ENCODE measurements at places on chromosomes 16 and 17.

- DNase-seq = no peak
Observed at GRCh38 chr17:80449194-80449929, 27.0 kb downstream of the NPTX1 start.

DNA sequence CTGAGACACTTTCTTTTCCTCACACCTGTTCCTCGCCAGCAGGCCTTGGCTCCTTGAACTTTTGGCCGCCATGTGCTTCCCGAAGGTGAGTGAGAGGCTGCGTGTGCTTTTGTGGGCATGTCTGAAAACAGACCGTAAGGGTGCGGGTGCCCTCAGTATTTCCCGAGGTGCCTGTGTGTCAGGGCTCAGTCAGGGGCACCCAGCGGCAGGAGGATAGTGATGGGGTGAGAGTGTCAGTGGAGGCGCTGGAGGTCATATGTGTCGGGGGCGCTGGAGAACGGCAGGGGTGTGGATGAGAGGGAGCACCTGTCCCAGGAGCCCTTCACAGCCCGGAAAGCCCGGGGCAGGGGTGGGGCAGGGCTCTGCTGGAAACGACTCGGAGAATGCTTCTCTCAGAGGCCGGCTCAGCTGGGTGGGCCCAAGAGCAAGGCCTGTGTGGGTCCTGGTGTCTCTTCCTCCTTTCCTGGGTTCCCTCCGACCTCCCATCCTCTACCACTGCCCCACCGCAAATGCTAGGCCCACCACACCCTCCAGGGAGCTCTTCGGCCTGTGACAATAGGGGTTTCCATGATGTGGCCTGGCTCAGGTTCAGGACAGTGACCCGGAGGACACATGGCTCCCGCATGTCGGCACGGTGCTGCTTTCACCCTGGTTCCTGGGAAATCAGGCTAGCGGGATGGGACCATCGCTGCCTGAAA is 451 bp downstream of the IL32 start:
- DNase-seq = no peak

DNA sequence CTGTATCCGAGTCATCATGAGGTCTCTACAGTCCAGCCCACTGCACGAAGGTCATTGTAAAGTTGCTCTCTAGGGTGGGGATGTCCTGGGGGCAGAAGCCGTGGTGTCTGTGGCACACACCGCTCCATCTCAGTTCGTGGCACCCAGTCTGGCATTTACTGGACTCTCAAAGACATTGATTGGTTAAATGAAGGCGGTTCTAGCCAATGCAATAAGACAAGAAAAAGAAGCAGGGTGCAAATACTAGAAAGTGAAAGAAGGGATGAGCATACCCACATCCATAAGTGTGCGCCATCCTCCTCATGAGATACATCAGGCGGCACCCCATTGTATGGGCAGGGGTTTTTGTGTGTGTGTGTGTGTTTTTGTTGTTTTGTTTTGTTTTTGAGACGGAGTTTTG is 10.7 kb upstream of the ATP2A3 start:
- no peak for DNase-seq

- DNase-seq = no peak
Observed at GRCh38 chr16:90016339-90016950, 2.8 kb downstream of the DBNDD1 start.

GRCh38 chr17:62658136-62658920 is 30.9 kb downstream of the MRC2 start:
- DNase-seq = no peak

- no peak for DNase-seq
Observed at GRCh38 chr17:2865228-2865627, 69.0 kb downstream of the RAP1GAP2 start.

DNA sequence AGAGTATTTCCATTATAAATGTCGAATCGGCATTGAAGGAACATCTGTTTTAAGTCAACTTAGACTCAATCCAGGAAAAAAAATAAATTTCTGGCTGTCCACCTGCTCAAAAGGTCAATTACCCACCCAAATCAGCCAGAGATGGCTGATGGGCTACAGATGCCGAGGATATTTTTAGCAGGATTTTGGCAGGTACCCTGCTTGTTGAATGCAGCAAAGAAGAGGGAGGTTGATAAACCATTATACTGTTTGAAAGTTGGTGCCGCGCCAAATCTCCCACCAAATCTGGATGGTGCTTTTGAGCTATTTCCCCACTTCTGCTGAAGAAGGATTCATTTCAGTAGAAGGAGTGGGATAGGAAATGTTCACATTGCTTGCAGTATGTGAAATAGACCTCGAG is 537.7 kb downstream of the MAF start:
- DNase-seq = no peak

DNA sequence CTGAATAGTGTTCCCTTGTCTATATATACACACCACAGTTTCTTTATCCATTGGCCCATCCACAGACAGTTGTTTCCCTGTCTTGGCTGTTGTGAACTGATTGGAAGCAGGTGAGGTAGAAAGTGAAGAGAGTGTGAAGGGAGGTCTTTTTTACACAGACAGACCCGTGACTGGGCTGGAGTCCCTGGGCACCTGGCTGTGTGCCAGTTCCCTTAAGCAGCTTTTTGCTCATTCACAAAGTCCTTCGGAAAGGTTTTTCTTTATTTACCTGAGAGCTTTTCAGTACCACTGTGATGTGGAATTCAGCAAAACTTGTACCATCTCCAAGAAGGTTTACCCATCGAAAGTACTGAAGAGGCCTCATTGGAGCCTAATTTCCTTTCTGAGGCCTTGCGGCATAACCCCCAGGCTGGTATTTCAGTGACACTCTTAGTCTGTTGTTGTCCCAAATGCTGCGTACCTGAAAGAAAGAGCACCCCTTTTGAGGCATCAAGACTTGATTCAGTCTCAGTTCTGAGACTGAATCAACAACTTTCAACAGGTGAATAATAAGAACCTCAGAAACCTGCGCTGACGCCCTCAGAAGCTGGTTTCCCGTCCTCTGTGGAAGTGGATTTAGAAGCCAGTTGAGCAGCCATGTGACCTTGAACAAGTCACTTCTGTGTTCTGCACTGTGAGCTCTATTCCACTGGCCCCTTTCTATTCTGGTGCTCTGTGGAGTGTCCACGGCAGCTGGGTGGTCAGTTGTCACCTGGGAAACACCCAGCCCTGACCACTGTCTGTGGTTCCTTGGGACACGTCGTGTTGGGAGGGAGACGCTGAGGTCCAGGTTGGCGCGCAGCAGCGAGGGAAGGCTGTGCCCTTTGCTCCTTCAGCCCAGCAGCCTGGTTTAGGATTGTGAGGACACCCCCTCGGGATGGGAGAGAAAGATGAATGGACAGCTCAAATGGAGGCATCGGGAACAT is 53.9 kb upstream of the CRISPLD2 start:
- no peak for DNase-seq

- peak; percentile 48 for DNase-seq
Observed at GRCh38 chr17:82320956-82321927, 3.8 kb upstream of the CD7 start.

- DNase-seq = peak; percentile 11
Observed at GRCh38 chr16:27366687-27367460, 35.1 kb upstream of the IL21R start.

- no peak for DNase-seq
Observed at GRCh38 chr16:77613095-77613494, 109.2 kb upstream of the NUDT7 start.

- DNase-seq = no peak
Observed at GRCh38 chr17:42547001-42547461, 5.7 kb upstream of the HSD17B1 start.

GRCh38 chr17:59287452-59287851 is 44.0 kb upstream of the YPEL2 start:
- no peak for DNase-seq

DNA sequence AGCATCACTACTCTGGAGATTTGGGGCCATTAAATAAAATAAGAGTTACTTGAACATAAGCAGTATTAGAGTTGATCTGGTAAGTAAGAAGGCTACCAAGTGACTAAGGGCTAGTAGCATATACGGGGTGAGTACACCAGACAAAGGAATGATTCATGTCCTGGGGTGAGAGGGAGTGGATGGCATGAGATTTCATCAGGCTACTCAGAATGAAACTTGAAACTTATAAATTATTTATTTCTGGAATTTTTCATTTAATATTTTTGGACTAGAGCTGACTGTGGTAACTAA is 2.3 kb downstream of the SLFN5 start:
- DNase-seq = no peak

GRCh38 chr17:74028354-74029116 is 174.9 kb upstream of the RPL38 start:
- no peak for DNase-seq

- DNase-seq = no peak
Observed at GRCh38 chr16:82626791-82627261, at the start of gene CDH13. Gene CDH13, plus strand, starts transcription at chr16:82626969.

DNA sequence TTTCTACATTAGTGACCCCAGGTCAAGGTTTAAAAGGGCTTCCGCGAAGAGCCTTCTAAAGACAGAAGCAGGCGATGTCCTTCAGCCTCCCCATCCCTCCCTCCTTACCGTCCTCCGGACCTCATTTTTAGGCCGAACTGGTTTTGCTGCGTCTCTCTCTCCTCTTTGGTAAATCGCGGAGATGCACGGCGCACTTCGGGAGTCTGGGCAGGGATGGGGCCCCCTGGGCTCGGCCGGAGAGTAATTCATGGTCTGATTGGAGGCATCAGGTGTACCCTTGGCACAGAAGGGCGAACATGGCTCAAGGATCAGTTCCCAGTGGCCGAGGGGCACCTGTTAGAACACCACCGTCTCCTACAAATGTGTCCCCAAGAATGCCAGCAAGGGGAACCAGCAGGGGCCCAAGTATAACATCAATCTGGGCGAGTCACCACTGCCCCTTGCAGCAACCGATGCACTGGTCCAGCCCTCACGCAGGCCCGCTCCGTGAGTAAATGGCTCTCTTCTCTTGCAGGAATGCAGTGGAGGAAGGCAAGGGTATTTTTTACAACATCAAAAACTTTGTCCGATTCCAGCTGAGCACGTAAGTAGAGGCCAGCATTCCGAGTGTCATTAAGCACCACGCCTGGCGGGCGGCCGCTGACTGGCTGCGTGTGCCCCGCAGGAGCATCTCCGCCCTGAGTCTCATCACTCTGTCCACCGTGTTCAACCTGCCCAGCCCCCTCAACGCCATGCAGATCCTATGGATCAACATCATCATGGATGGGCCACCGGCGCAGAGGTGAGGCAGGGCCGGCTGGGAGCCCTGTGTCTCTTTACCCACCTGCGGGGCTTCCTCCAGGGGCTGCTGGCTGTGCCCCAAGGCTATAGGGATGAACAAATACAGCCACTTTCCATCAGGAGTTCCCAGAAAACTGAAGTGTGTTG is 45.6 kb downstream of the MEAK7 start:
- no peak for DNase-seq

- no peak for DNase-seq
Observed at GRCh38 chr17:7850701-7851437, 4.0 kb upstream of the TMEM88 start.

GRCh38 chr17:57987581-57988300 is at the start of gene VEZF1:
Gene VEZF1, minus strand, starts transcription at chr17:57988254. Its CDS starts 143 bp downstream, at chr17:57988111.
- peak; percentile 78 for DNase-seq

DNA sequence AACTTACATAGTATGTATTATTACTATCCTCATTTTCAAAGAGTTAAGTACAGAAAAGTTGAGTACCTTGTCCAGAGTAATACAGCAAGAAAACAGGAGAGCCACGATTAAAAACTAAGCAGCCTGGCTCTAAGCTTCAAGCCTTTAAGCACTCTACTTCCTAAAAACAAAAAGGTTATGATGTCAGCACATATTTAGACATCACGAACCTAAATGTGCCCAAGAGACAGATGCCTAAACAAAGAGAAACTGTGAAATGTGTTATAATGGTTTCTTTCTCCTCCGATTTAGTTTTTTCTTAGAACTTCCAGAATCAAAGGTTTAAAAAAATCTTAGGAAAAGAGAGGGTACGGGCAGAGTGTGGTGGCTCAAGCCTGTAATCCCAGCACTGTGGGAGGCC is 151.0 kb downstream of the VPS53 start:
- DNase-seq = no peak
